CD4-positive, alpha-beta T cell treated with Interleukin-12 subunit alpha and Interleukin-12 subunit beta, for 1 hour (primary cell): ENCODE measurements at places on chromosomes 7 and 10.

- no peak for DNase-seq
Measured at GRCh38 chr10:6148908-6149307, 53.8 kb upstream of the PFKFB3 start.

DNA sequence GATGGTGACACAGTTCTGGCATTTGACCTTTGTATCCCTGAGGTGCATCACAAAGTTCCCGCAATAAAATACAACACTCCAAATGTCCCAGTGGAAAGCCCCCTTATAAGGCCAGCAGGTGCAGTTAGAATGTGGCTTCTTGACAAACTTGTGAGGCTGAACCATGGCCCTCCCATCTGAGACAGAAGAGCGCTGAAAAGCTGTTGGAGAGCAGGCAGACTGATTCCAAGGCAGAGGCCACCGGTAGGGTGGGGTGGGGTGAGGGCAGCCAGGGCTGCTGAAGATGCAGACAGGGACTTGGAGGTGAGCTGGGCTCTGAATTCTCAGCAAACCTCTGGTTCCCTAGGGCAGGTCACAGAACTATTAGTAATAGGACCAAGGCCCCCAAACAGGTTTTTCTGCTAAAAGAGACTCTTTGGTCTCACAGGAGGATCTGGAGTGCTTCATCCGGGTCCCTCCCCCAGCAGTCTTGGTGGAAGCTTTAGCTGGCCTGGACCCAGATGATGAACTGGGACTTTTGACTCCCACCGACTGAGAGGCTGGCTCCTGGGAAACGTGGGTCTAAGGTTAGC is 15.6 kb upstream of the CHST3 start:
- DNase-seq: no peak

DNA sequence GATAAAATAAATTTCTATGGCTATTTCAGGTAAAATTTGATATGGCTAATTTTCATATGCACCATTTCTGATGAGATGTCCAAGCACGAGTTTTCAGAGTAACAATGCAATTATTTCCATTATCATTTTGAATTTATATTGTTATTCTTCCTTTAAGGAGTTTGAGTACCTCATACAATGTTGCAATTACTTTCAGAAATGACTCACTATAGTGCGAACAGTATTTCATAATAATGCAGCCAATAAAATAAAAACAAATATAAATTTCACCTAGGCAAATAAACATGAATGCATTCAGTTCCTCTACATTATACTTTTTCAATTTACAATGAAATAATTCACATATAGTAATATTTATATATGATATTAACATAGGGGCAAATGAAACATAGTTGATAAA is 78.8 kb upstream of the LRRN3 start:
- DNase-seq: no peak

- DNase-seq: no peak
Measured at GRCh38 chr7:47389171-47389922, 192.6 kb downstream of the TNS3 start.

DNA sequence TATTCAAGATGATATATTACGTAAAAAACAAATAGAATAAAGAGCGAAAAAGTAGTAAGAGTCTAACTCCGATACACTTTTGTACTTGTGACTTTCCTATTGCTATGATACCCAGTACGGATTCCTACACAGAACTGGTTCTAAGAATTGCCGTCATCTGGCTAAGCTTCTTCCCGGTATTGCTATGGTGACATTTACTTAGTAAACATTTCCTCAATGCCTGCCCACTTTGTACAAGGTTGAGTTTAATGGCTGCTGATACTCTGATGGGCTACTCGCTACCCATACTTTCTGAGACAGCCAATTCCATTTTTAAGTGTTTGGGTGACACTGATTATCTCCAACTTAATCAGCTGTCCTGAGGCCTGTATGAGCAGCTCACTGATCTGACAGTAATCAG is 55.6 kb downstream of the OSBPL3 start:
- peak; percentile 55 for DNase-seq

DNA sequence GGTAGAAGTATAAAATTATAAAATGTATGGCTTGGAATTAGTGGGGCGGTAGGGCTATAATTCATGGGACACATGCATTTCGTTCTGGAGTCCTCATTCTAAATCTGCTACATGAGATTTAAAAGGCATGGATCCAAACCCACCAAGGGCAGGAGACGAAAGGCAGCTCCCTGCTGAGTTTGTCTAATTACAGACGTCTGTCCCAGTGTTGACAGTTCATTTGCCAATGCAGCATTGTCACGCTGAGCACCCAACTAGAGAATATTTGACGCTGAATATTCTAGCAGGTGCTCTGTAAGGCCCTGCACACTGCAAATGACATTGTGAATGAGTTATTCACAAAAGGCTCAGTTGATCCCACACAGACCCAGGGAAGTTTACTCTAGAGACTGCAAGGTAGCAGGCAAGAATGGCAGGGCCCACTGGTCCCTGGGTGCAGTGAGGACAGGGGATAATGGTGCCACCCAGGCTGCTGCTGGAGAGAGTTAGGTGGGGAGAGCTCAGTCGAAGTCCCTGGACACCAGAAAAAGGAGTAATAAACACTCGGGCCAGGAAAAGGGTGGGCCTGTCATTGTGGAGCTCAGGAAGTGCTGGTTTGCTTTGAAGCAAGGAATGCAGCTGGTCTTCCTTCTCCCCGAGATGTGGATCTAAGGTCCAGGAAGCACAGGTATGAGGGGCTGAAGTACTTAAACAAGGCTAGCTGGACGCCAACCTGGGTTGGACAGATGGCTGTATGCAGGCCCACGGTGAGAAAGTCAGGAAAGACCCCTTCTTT is 75.0 kb upstream of the JCAD start:
- no peak for DNase-seq

DNA sequence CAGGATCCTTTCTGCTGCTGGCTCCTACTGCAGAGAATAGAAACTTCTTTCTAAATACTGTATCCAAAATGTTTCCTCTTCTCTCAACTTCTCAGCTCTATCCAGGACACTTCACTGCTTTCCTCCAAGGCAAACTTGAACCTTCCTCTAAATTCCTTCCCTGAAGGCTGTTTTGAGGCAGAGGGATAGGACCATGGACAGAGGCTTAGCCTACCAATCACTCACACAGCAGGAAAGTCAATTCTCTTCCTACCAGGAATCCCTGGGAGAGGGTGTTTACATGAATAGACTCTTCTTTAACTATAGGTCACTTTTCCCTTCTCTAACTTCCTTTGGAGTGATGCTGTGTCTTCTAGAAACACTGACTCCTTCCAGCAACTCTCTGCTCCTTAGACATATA is 115.6 kb upstream of the MKLN1 start:
- no peak for DNase-seq
